Cardiac septum (tissue), 1 donor: ENCODE measurements at places on chromosomes 2 and 18. TPM values are rescaled to one million over a fixed set of nuclear protein-coding genes. Genes with fewer than 3 reads are reported as not detected.

DNA sequence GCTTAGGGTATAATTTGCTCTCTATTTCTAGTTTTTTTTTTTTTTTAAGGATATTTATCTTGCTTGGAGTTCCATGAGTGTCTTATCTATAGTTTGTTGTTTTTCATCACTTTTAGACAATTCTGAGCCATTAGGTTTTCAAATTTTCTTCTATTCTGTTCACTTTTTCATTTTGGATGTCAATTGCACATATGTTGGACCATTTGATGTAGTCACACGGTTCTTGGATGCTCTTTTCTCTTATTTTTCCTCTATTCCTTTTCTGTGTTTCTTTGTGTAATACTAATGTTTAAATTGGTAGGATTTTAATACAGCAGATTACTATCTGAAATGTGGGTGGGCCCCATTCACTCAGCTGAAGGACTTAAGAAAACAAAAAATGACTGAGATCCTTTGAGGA, 292.6 kb downstream of the CALCRL start:
- no peak for DNase-seq

- DNase-seq = no peak
These were observed 316.0 kb upstream of the MEX3C start for GRCh38 chr18:51513517-51513916.

Gene WDR7
- 28.0 TPM for total RNA-seq

DNA sequence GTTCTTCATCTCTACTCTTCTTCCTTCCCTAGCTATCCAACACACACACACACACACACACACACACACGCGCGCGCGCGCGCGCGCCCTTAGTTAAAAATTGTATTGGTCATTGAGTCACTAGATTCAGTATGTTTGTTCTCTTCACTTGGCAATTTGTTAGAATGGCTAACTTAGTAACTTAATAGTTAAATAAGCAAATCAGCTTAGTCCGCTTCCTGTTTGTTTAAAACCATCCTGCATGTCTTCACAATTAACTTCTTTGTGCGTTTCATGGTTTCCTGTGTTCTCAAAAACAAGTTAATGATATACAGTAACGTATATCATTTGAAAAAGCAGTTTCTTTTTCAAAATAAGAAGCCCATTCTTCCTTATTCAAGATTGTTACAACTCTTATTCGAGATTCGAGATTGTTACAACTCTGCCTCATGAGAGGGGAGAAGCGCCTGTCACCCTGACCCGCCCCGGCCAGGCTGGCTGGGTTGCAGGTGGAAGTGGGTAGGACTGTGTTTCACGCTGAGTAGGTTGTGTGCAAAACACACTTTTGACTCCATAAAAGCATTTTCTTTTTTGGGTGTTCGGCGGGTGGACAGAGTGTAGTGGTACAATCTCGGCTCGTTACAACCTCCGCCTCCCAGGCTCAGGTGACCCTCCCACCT, 9.5 kb upstream of the CNNM3 start:
- DNase-seq = no peak

DNA sequence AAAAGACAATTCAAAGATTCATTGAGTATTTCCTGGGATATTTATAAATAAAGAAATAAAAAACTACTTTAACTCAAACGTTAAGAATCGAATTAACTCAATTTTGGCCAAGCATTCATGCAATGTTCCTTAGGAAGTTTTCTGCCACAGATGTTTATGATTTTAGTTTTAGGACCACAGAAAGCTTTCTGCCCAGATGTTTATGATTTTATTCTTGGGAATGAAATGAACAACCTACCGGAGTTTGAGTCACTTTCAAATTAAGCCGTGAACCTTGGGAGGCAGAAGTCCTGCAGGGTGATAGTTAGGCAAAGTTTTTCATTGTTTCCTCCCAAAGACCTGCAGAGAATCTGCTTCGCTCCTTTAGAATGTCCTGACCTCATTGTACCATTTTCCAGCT, 34.7 kb upstream of the MBP start:
- no peak for DNase-seq

Gene LRRC30
- total RNA-seq = not detected

DNA sequence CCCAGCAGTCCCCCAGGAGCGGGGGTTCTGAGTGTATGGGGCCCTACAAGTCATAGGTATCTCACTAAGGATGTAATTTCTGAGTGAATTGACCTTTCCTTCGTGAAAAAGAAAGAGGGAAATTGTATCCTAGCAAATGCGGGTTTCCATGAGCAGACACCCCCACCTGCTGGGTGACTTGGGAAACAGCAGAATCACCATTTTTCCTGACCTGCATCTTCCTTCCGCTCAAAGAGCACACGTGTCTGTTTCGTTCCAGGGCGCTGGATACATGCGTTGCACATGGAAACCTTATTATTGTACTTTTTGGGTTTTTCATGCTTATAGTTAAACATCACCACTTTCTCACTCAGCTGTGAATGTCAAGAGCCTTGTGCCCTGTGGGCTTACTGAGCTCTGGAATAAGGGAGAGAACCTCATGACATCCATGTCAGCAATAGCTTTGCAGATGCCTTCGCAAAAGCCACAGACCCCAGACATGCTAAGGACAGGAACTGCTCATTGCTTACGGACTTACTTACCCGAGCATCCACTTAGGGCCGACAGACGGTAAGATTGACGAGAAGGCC, 132.8 kb downstream of the TPO start:
- no peak for DNase-seq

- DNase-seq = no peak
These were observed 7.4 kb upstream of the RHOB start for GRCh38 chr2:20439503-20439902.

Gene SLC5A7
- total RNA-seq = not detected

Gene STON1
- total RNA-seq = 6.7 TPM

- DNase-seq = no peak
These were observed 236.4 kb downstream of the ALPK2 start for GRCh38 chr18:58392324-58393000.

Gene EDAR
- not detected for total RNA-seq

- peak; percentile 65 for DNase-seq
These were observed 23.4 kb downstream of the CROCC2 start for GRCh38 chr2:240929364-240930095.

GRCh38 chr18:29164020-29164706, 987.2 kb upstream of the CDH2 start:
- no peak for DNase-seq

Gene ACTR2
- total RNA-seq = 110 TPM

GRCh38 chr2:3692375-3692774, 11.0 kb upstream of the DCDC2C start:
- DNase-seq = no peak

DNA sequence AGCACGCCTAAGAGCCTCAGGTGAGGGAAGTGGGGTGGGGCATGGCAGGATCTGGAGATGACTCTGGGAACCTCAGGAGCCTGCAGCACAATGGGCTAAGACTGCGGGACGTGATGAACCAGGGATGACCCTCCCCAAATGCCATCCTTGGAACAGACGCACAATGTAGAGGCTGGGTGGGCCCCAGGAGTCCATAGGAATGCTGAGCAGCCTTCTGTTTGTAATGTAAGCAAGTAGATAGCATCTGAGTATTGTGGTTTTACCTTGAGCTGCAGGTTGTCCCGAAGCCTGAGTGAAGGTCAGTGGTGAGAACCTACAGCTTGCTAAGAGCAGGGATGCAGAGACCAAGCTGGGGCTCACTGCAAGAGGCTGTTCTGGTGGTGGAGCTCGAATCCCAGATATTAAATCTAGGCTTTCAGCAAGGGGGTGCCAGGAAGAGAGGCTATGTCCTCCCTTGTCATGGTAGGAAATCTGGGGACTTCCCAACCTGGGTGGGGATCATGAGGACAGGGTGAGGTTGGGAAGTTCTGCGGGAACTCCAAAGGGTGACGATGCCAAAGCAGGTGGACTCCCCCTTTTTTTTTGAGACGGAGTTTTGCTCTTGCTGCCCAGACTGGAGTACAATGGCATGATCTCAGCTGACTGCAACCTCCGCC, 5.8 kb downstream of the SCTR start:
- no peak for DNase-seq

DNA sequence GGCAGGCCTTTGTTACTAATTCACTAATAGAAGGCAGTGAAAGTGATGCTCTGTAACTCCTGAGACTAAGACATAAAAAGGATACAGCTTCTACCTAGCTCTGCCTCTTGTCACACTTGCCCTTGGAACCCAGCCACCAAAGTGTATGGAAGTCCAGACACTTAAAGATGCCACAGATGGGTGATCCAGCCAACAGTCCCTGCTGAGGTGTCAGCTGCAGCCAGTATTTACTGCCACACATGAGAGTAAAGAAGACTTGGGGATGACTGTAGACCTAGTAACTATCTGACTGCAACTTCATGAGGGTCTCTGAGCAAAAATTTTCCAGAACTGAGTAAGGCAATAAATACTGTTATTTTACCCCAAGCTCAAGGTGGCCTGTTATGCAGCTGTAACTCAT, 8.8 kb downstream of the IMMT start:
- DNase-seq = no peak

DNA sequence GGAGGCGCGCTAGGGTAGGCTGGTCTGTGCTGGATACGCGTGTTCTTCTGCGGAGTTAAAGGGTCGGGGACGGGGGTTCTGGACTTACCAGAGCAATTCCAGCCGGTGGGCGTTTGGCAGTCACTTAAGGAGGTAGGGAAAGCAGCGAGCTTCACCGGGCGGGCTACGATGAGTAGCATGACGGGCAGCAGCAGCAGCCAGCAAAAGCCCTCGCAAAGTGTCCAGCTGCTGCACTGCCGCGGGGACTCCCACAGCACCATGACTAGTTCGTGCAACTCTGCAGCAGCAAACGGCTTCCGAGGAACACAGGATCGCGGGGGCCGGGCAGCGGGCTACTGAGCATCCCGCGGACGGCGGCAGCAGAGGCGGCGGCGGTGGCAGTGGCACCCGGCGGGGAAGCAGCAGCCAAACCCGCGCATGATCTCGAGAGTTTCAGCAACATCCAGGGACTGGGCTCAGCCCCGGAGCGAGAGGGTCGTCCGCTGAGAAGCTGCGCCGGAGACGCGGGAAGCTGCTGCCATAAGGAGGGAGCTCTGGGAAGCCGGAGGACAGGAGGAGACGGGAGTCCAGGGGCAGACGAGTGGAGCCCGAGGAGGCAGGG, 368 bp downstream of the TMEFF2 start:
- DNase-seq = no peak

GRCh38 chr2:84129018-84129417, 330.1 kb downstream of the SUCLG1 start:
- DNase-seq = no peak

GRCh38 chr2:47640356-47640755, 142.6 kb upstream of the MSH6 start:
- DNase-seq = peak; percentile 55

DNA sequence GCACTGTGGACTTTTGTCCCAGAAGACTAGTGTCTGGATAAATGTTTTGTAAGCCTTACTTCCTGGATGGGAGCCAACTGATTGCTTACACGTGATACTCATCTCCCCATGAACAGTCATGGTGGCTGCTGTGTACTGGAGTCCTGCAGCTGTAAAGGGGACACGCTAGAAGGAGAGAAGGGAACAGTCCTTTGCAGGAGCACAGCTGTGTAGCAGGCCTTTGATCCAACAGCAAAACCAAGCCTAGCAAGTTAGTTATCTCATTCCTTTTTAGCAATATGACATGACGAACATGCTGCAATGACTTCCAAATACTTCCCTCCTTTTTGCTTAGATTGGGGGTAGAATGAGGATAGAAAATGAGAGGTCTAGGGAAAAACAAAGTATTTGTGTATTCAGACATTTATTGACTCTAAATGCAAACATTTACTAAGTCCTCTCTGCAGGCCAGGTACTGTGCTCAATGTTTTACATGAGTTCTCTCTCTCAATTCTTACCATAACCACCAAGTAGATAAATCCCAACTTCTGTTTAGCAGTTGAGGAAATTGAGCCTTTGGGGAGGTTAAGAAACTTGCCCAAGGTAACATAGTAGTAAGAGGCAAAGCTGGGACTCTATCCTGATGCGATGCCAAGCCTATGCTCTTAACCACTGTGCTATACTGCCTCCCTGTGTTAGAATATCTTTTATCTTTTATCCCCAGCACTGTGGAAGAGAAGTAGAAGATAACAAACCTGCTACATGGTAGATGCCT, 55.4 kb upstream of the CD28 start:
- no peak for DNase-seq

DNA sequence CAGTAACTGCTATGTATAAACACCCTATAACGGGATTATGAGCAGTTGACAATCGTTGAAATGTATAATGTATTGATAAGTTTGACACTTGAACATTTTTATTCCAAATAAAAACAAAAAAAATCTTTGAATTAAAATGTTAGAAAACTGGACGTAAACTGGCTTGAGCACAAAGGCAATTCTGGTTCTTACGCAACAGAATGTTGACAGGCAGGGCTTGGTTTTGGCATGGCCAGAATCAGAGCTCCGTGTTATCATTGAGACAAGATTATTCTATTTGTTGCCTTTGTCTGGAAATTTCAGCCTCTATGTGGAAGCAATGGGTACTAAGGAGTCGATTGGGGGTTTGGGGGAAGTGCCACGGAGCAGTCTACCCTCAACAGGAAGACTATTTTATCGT, 1028.6 kb upstream of the ZEB2 start:
- DNase-seq = no peak

Gene SKA1
- total RNA-seq = 0.13 TPM

DNA sequence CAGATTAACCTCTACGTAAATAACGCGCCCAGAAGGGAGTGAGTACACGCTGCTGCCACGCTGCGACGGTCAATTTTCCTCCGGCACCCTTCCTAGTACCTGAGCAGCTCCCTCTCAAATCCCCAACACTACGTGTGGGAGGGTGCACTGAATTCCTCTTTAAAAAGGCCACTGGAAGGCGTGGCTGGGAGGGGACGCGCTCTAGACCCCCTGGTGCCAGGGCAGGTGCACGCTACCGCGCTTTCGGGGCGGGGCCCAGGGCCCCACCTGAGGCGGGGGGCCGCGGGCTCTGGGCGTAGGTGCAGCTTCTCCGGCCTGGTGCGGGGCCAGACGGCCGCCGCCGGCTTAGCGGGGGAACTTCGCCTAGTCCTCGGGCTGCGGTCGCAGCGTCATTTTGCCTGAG, 668 bp upstream of the ANKRD12 start:
- DNase-seq = peak; percentile 72

- DNase-seq = no peak
These were observed 98.5 kb downstream of the GYPC start for GRCh38 chr2:126754240-126755004.

Gene POLE4
- 27.0 TPM for total RNA-seq

Gene GALNT1
- 46.6 TPM for total RNA-seq

Gene LTBP1
- total RNA-seq = 124 TPM

- DNase-seq = no peak
These were observed 198.1 kb upstream of the RBBP8 start for GRCh38 chr18:22734791-22735627.

GRCh38 chr2:32264422-32265105, at the start of gene NLRC4:
Gene NLRC4 (minus strand): TSS chr2:32264886. CDS start chr2:32256775, 8,111 bp downstream.
- DNase-seq = no peak

DNA sequence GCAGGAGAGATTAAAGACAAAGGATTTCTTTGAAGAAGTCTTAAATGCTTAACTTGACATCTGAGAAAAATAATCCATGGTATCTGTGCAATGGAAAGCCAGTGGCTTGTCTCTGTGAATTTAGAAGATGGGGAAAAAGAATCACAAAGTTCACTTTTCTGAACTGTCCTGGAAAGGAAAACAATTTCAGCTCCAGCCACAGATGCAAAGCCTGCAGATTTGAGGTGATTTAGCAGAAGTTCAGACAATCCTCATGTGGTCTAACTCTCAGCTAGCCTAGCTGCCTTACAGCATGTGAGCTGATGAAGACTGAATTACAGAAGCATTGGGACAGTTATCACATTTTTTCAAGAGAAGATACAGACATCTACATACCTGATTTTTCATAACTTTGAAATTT, 126.7 kb upstream of the ITGB6 start:
- no peak for DNase-seq

- no peak for DNase-seq
These were observed 6.2 kb downstream of the ODC1 start for GRCh38 chr2:10441948-10442347.

Gene OR6B2
- not detected for total RNA-seq

GRCh38 chr18:57621246-57621604, 411 bp downstream of the NARS1 start:
- DNase-seq = no peak
